Astrocyte of the spinal cord (primary cell): ENCODE measurements at places on chromosomes 1 and 21.
A peak's percentile ranks its signal among the peaks of the same experiment; 100 is the strongest.

GRCh38 chr1:90713741-90714509, 3.2 kb downstream of the BARHL2 start:
- DNase-seq, result no peak

DNA sequence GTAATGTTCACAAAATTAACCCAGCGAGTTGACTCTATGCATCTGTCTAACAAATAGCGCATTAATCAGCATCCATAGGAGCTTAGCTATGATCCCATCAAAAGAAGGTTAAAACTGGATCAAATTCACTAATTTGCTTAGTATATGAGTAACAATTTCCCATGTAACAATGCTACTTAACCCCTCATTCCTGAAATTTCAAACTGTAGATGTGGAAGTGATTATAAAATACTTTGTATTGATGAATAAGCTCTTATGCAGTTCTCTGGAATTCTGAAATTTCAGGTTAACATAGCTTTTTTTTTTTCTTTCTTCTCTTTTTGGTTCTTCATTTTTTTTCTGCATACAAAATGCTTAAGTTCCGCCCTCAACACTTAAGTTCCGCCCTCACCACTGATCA, 1272.7 kb downstream of the KCNT2 start:
- peak; percentile 15 for DNase-seq

DNA sequence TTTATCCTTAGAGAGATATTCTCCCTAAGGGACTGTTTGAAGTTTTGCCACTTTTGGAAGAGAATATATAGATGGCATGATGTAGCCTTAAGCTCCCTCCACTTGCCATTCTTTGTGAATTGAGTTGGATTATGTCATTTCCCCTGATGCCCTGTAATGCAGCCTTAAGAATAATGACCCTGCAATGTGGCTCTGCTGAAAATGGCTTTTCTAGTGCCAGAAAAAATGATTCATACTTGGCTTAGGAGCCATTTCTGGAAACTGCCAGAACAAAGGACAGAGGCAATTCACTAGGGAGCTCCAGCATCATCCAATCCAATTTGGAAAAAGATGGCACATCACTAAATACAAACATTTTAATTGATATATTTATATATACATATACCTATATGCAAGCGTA, 265.3 kb downstream of the SPATA17 start:
- peak; percentile 66 for DNase-seq

DNA sequence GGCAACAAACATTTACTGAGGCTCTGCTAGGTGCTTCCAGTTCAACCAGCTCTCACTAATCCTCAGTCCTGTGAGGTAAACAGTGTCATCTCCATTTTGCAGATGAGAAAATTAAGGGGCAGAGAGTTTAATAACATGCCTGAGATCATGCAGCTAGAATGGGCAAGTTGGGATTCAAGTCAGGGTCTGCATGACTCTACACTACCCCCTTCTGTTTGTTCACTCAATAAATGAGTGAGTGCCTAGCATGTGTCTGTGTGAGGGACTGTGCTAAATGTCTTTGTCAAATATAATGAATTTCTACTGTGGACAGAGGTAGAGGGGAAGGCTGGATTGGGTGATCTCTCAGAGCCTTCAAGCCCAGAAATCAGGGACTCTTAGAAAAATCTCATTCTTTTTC, 4.5 kb downstream of the PEF1 start:
- DNase-seq, result no peak

DNA sequence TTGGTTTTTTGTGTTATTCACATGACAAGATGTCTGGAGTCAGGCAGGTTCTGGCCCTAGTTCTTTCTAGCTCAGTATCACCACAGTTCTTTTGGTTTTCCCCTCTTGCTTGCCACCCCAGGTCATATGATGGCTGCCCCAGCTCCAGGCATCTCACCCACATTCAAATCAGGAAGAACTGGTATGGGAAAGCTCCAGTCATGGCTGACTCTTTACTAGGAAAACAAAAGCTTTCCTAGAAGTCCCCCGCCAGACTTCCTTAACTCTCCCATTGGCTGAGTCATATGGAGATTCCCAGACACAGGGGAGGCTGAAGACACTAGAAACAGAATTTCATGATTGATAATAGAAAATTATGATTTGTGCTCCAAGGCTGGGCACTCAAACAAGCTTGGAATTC, 22.1 kb upstream of the EYA3 start:
- DNase-seq, result peak; percentile 15

DNA sequence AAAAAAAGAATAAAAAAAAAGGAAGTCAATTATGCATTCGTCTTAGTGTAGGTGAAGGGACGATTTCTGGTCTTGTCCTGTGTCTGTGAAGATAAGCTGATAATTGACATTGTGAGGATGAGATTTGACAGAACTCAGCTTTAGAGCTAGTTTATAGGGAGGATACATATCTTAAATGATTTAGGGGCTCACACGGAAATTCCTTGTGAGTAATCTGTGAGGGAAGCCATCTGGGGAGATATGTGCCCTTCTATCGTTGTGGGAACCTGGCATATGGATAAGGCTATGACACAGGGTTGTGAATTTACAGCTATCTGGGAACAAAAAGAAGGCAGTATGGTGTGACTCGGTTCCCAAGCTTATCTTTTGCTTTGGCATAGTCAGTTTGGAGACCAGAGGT, 71.1 kb downstream of the RABGAP1L start:
- DNase-seq, result no peak
